ENCODE measurements at places on chromosomes 6 and 20. TPM values are rescaled to one million over a fixed set of nuclear protein-coding genes. Genes with fewer than 3 reads are reported as not detected.

The SLC44A4 gene
- total RNA-seq, result not detected

The TDP2 gene
- 22.1 TPM for total RNA-seq

The TSPO2 gene
- total RNA-seq, result not detected

The SEMG1 gene
- total RNA-seq, result not detected

The TCF15 gene
- 0.36 TPM for total RNA-seq

The TRIM40 gene
- not detected for total RNA-seq

The PHF10 gene
- total RNA-seq, result 46.2 TPM

The WFDC9 gene
- not detected for total RNA-seq

The SULF2 gene
- total RNA-seq, result 22.6 TPM

All from cerebellum (tissue), 4 donors.